ENCODE measurements at places on chromosomes 16 and 17.

- no peak for DNase-seq
These were observed 9.2 kb downstream of the FMNL1 start for GRCh38 chr17:45230787-45231480.

- no peak for DNase-seq
These were observed 25.5 kb downstream of the ACSF3 start for GRCh38 chr16:89119166-89119621.

DNA sequence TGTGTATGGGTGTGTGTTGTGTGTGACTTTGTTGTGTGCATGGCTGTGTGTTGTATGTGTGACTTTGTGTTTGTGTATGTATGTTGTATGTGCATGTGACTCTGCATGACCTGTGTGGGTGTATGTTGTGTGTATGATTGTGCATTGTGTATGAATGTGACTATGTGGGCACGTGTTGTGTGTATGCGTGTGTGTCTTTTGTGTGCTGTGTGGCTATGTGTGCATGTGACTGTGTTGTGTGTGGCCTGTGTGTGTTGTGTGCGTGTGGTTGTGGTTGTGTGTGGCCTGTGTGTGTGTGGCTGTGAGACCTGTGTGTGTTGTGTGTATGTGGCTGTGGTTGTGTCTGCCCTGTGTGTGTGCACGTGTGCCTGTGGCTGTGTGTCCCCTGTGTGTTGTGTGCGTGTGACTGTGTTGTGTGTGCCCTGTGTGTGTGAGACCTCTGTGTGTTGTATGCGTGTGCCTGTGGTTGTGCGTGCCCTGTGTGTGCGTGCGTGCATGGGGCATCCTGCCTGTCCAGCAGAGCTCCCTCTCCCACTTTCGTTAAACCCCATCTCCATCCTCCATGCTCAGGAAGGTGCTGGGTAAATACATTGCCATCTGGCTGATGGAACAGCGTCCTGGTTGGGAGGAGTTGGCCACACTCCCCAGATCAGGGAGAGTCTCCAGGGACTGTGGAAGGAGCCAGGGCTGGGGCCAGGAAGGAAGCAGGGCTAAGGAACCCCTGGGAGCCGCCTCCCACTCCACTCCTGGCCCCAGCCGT, 90.1 kb upstream of the GSE1 start:
- no peak for DNase-seq

- no peak for DNase-seq
These were observed 142.3 kb downstream of the PMP22 start for GRCh38 chr17:15122857-15123256.

- no peak for DNase-seq
These were observed 60.5 kb upstream of the IRX5 start for GRCh38 chr16:54870151-54870550.

GRCh38 chr16:81808933-81809480, 29.9 kb downstream of the PLCG2 start:
- no peak for DNase-seq

- no peak for DNase-seq
These were observed 18.9 kb downstream of the SNX11 start for GRCh38 chr17:48126532-48126850.

DNA sequence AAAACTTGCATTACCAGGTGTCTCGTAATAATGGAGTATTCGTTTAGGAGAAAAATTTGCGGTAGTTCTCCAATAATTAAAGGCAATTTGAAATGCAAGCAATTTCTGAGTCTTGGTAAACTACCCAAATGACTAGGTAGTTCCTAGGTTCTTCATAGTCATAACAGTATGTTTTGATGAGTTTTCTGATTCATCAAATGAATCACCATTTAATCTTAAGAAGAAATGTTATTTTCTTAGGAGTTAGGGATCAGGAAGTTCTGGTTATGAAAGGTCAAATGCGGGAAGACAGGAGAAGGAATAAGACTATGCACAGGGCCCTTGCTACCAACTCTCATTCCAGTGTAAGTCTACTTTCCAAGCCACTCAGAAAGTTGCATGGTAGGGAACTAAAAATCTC, 221.5 kb upstream of the SOX9 start:
- no peak for DNase-seq

DNA sequence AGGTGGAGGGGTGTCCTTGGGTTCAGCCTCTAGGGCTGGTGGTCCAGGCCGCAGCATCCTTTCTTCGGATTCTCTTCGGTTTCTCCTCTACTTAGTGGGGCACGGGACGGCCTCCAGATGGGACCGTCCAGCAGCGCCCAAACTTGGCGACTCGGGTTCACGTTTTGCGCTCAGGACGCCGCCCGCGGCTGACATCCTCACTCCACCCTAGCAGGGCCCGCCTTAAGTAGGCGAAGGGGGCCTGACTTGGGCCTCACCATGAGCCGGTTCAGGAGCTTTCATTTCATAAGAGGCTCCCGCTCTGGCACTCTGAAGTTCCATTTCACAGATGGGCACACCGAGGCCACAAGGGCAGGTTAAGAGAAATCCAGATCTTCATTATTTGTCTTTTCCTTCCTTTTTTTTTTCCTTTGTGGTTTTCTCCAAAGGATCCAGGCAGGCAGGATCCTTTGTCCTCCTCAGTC, 141.2 kb downstream of the SEC14L1 start:
- no peak for DNase-seq

DNA sequence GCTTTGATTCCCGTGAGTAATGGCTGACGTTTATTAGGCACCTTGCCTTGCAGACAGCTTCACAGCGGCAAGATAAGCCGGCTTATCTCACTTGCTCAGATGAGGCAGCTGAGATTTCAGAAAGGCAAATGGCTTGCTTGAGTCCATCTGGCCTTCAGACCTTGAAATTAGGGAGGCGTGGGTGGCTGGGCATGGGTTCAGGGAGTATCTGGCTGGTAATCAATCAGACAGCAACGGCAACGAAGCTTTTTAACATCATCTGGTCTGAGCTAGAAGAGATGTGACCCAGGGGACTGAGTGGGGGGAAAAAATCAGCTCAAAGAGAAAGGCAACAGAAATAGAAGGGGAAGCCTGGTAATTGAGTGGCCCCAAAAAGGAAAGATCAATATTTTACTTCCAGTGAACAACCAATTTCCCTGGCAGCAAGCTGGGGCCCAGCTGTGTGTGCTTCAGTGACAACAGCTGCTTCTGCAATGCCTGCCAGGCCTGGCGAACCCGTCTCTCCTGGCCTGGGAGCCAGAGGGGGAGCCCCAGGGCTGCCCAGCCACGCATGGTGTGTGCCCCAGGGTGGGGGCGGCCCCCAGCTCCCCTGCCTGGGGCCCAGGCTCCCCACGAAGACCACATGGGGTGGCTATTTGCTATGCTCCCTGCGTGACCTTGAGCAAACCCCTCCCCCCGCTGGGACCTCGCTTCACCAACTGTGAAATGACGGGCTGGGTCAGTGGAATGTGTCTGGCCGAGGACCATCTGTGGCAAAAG, 34.0 kb downstream of the RAB11FIP4 start:
- no peak for DNase-seq

DNA sequence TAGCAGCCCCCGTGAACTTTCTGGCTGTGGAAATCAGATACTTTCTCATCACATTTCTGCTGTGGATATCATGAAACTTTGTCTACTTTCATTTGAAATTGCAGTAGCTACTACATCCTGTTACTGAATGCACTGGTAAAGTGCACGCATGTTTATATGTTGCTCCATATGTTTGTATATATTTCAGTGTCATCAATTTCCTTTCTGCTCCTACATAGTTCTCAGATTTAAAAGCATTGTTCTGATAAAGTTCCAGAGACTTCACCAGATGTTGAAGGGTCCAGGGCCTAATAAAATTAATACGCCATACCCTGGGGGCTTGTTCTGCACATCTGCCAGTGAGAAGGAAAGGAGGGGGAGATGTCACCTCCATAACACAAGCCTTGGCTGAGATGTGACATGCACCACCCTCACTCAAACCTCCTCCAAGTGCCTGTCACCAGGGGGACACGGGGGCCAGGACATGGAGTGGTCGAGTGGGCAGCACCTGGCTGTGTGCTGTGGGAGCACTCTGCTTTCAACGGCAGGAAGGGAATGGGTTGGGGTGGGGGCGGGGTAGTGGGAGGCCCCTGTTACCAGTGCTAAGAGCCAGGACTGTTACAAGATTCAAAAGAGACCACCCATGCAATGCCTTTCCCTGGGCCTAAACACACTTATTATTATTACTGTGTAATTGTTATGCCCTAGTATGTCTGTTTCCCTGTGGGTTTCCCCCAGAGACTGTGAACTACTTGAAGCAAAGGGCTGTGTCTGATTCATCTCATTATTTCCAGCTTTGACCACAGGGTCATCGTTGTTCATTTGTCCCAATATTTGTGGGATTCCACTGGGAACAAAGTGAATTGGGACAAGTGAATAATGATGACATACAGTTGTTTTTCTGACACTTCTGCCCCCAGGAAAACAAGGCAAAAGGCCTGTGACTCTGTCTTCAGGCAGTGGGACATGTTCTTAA, 193.4 kb downstream of the FOXL1 start:
- DNase-seq: no peak

- DNase-seq: no peak
These were observed 446.1 kb downstream of the SOX9 start for GRCh38 chr17:72566671-72567484.

GRCh38 chr17:29090750-29091605, 48.0 kb downstream of the PIPOX start:
- DNase-seq: no peak

- no peak for DNase-seq
These were observed 5.4 kb downstream of the CDK5R1 start for GRCh38 chr17:32492264-32492589.

DNA sequence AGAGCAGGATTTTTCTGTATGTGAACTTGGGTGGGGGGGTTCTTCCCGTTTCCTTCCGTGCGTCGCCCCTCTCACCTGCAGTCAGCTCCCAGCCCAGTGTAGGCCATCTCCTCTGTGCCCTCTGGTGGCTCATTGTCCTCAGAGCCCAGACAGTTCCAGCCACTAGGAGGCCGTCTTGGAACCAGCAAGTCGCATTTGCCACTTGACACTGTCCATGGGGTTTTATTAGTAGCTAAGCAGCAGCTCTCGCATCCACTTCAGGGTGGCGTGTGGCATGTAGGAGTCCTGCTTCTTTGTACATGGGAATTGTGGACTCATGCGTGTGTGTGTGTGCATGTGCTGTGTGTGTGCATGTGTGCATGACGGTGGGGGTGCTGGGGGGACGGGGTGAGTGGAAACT, 74.0 kb downstream of the SEC14L1 start:
- no peak for DNase-seq

DNA sequence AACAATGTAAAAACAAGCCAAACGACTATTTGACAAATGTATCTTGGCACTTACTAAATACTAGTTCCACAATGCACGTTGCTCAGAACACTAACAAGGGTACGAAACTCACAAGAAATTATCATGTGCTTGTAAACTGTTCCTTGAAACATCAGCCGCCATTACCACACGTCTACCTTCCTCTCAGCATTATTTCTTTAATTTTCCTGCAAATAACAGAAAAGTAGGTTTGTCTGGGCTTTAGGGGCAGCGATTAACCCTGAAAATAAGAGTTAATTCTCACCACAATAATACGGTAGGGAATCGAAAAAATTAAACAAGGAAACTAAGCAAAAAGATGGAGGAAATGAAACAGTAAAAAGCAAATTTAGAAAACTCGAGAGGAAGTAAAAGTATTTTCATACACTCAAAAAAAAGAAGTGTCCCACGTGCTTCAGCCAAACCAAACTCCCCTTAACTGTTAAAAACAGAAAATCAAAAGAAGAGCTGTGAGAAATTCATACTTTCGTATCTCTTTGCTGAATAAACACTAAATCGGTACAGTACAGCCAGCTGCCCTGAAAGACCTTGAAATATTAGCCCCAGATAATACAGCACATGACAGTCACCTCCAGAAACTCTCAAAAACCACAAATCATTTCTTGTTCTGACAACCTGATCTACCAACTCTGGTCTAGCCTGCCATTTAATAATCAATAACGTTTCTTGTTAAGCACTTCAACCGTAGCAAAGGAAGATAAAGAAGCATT, 1.2 kb downstream of the ARHGAP17 start:
- DNase-seq: no peak

DNA sequence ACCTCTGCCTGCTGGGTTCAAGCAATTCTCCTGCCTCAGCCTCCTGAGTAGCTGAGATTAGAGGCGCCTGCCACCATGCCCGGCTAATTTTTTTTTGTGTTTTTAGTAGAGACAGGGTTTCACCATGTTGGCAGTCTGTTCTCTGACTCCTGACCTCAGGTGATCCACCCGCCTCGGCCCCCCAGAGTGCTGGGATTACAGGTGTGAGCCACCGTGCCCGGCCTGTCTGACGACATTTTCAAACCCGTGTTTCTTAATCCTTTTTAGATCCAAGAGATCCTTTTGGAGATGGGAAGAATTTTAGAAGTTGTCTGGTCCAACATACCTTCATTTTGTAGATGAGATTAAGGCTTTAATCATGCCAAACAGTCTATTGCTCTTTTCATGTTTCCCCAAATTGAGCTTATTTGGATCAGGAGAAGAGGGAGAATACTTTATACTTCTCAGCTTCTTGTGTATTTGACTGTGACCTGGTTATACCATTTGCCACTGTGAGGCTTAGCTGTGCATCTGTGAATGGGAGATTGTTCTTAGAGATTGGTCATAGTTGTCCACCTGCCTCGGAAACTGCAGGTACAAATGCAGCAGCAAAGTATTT, 25.8 kb downstream of the USP10 start:
- no peak for DNase-seq

GRCh38 chr16:1612320-1613111, at the start of gene CRAMP1:
CRAMP1 (plus strand) TSS chr16:1612360; CDS start chr16:1614640, 2,280 bp downstream.
- DNase-seq: no peak

DNA sequence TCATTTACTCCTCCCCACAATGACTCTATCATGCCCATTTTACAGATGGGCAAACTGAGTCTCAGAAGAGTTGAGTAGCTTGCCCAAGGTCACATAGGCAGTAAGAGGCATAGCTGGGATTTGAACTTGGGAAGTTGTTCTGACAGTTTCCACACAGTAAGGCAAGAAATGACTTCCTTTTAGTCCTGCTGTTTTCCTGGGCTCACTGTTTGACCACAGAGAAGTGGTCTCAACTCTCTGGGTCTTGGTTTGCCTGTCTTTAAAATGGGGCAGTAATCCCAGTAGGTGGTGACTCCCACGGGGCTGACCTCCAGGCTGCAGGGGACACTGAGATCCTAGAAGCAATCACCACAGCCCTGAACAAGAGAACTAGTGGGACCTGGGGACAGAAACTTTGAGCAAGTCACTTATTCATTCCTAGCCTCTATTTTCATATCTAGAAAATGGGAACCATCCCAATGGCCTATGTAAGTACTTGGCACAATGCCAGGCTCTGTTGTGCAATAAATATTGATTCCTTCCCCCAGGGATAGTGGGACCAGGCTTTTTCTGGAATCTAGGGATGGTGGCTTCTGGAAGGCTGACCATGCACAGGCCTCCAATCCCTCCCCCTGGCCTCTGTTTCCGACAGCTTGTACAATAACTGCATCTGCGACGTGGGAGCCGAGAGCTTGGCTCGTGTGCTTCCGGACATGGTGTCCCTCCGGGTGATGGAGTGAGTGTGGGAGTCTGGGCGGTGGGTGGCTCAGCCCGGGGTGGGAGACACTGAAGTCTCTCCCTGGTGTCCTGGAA, 20.5 kb downstream of the DEXI start:
- DNase-seq: no peak

GRCh38 chr16:2257726-2258125, 6.3 kb upstream of the ECI1 start:
- no peak for DNase-seq

DNA sequence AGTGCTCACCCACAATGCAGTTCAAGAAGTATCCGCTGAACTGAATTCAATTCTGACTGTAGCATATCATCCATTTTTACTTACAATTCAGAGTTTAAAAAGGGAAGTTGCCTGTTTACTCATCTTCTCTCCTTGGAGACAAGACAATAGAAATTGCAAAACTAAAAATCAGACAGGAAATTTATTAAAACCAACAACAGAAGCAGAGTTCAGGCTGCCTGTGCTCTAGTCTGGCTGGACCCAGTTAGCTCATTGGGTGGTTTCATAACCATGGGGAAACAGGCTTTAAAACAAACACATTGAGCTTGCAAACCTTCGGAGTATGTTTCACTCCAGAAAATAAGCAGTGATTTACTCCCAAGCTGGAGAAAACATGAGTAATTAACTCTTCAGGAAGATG, 321.4 kb downstream of the GRIN2A start:
- no peak for DNase-seq

All from NCI-H1417 treated with DMSO at 0.1 percent for 48 hours (cell line).